ENCODE measurements at places on chromosomes 5 and 9. TPM values are rescaled to one million over a fixed set of nuclear protein-coding genes. Genes with fewer than 3 reads are reported as not detected.

GRCh38 chr9:14903040-14903439, 7.2 kb downstream of the FREM1 start:
- no peaks in the 10 kb centered on the region for H3K4me1 ChIP-seq
- no peak overlapping the region for H3K27ac ChIP-seq
- peaks cover 18% of the 10 kb centered on the region for H3K27me3 ChIP-seq
- no peak overlapping the region for H3K4me3 ChIP-seq
- no peak for DNase-seq

Gene SPATA31D4
- total RNA-seq, result not detected

Gene CORO2A
- total RNA-seq, result 16.6 TPM

DNA sequence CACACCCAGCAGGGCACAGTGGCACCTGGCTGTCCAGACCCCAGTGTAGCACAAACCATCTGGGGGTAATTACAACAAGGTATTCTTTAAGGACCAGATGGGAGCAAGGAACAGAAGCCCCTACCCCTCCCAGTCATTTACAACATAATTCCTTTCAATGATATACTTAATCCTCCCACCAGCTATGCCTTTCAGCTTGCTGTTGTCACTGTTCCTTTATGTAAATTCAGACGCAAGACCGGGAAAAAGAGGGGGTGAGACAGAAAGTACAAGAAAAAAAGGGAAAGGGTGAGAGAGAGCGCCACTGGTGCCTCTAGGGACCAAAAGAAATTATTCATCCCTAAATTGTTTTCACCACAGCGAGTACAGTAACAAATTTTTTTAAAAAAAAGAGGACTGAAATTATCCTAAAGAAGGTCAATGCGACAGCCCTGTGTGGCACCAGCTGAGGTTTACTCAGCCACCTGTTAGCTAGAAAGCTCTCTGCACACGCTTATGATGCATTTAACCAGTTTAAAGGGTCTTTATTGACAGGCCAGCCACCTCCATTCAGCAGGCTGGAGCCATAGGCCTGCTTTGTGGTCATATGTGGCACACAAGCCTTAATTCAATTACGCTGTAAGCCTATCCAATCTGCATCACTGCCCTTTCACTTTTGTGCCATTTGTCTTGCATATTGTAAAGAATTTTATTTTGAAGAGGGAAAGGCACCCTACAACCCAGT, 210.2 kb upstream of the ISL1 start:
- no peak overlapping the region for H3K4me3 ChIP-seq
- DNase-seq, result no peak
- no peaks in the 10 kb centered on the region for H3K4me1 ChIP-seq
- H3K36me3 ChIP-seq, result no peaks in the 10 kb centered on the region
- no peaks in the 10 kb centered on the region for H3K27me3 ChIP-seq
- no peak overlapping the region for H3K27ac ChIP-seq

- H3K27ac ChIP-seq, result no peak overlapping the region
- peaks cover 40% of the 10 kb centered on the region for H3K27me3 ChIP-seq
- peaks cover 5% of the 10 kb centered on the region for H3K36me3 ChIP-seq
- peaks cover 5% of the 10 kb centered on the region for H3K4me1 ChIP-seq
Measured at GRCh38 chr5:39482098-39482497, 57.3 kb upstream of the DAB2 start.

Gene LYRM7
- 9.7 TPM for total RNA-seq

- H3K27me3 ChIP-seq, result peaks cover 65% of the 10 kb centered on the region
- H3K4me3 ChIP-seq, result no peak overlapping the region
- no peak overlapping the region for H3K27ac ChIP-seq
- H3K4me1 ChIP-seq, result peaks cover 2% of the 10 kb centered on the region
- H3K36me3 ChIP-seq, result peaks cover 3% of the 10 kb centered on the region
Measured at GRCh38 chr9:133581513-133582343, 27.5 kb downstream of the FAM163B start.

GRCh38 chr9:11319538-11319937, 706.7 kb upstream of the PTPRD start:
- no peak overlapping the region for H3K4me3 ChIP-seq
- no peaks in the 10 kb centered on the region for H3K36me3 ChIP-seq
- H3K27me3 ChIP-seq, result no peaks in the 10 kb centered on the region
- H3K4me1 ChIP-seq, result no peaks in the 10 kb centered on the region

DNA sequence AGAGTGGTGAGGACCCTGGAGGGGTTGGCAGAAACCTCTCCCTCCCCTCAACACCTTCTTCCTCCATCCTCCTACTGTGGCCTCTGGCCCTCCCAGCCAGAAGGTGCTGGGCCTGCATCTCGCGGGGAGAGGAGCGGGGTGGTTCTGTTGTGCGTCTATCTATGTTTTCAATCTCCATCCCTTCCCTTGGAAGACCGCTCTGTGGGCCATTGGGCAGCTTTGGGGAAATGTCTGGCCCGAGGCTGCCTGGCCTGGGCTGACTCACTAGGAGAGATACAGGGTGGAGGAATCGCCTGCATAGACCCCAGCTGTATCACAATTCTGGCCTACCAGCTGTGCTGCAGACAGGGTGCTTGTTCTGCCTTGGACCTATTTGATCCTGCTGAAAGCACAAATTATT, 48.4 kb upstream of the DAB2IP start:
- no peak for DNase-seq
- no peak overlapping the region for H3K4me3 ChIP-seq
- H3K36me3 ChIP-seq, result peaks cover 2% of the 10 kb centered on the region
- H3K27ac ChIP-seq, result no peak overlapping the region

DNA sequence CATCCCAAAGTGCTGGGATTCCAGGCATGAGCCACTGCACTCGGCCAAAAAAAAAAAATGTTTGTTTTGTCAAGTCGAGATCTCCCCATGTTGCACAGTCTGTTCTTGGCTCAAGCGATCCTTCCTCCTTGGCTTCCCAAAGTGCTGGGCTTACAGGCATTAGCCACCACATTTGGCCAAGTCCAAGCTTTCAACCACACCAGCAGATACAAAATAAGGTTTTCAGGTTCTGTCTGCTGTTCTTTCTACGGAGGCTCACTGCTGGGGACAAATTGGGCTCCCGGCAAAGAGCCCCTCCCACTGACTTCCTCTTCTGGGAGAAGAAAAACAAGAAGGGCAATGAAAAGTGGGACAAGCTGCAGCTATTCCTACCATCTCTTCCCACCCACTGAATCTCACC, 37.6 kb upstream of the GGTA1 start:
- DNase-seq, result no peak
- H3K4me3 ChIP-seq, result no peak overlapping the region
- H3K27ac ChIP-seq, result no peak overlapping the region
- no peaks in the 10 kb centered on the region for H3K4me1 ChIP-seq
- H3K36me3 ChIP-seq, result no peaks in the 10 kb centered on the region

- H3K27me3 ChIP-seq, result no peaks in the 10 kb centered on the region
- H3K4me1 ChIP-seq, result no peaks in the 10 kb centered on the region
- no peaks in the 10 kb centered on the region for H3K36me3 ChIP-seq
- no peak overlapping the region for H3K27ac ChIP-seq
- no peak for DNase-seq
- no peak overlapping the region for H3K4me3 ChIP-seq
Measured at GRCh38 chr9:13975611-13976290, 338.2 kb downstream of the NFIB start.

DNA sequence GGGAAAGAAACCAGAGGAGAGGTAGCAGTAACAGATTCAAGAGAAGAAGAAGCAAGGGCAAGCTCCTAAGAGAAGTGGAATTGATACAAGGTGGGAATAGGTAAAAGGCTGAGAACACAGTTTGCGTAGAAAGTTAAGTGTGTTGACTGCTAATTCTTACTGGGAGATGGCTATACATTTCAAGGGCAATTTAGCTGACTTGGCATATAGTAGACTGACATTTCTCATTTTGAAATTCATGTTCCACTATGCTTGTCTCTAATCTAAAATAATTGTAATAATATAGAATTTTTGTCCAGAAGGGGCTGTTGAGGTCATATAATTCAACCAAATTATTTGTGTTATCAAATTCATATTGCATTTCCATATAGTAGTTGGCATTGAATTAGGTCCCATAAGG, 144.0 kb downstream of the ATG10 start:
- H3K27ac ChIP-seq, result no peak overlapping the region
- no peak for DNase-seq
- no peaks in the 10 kb centered on the region for H3K36me3 ChIP-seq
- H3K27me3 ChIP-seq, result no peaks in the 10 kb centered on the region

- DNase-seq, result no peak
- H3K4me1 ChIP-seq, result no peaks in the 10 kb centered on the region
- no peak overlapping the region for H3K4me3 ChIP-seq
- no peak overlapping the region for H3K27ac ChIP-seq
- peaks cover 49% of the 10 kb centered on the region for H3K27me3 ChIP-seq
- H3K36me3 ChIP-seq, result peaks cover 9% of the 10 kb centered on the region
Measured at GRCh38 chr9:77507212-77507961, 140.7 kb downstream of the GNA14 start.

DNA sequence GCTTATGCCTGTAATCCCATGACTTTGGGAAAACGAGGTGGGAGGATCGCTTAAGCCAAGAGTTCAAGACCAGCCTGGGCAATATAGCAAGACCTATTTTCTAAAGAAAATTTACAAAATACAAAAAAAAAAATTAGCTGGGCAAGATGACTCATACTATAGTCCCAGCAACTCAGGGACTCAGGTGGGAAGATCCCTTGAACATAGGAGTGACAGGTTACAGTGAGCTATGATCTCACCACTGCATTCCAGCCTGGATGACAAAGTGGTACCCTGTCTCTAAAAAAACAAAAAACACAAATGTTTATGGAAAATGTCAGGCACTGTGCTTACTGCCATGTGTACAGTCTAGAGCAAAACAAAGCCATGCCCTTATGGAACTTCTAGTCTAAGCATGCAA, 823.3 kb upstream of the DMAC1 start:
- no peaks in the 10 kb centered on the region for H3K36me3 ChIP-seq
- no peak overlapping the region for H3K27ac ChIP-seq

DNA sequence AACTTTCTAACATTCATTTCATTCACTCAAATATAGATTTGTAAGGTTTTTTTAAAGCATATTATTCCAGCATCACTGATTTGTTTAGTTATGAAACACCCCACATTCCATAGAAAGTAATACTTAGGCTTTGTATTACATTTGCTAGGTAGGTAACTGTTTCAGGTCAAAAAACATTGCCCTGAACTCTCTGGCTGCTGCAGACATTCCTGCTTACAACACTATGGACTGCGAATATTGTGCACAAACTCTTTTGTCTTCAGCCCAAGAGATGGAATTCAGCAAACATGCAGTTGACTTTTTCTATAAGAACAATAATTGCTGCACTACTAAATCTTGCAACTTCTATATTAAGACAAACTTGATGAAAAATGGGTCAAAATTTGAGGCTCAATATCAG, 301.0 kb downstream of the ARL15 start:
- peaks cover 5% of the 10 kb centered on the region for H3K4me1 ChIP-seq
- no peak overlapping the region for H3K4me3 ChIP-seq
- DNase-seq, result no peak

Gene OTP
- total RNA-seq, result not detected

DNA sequence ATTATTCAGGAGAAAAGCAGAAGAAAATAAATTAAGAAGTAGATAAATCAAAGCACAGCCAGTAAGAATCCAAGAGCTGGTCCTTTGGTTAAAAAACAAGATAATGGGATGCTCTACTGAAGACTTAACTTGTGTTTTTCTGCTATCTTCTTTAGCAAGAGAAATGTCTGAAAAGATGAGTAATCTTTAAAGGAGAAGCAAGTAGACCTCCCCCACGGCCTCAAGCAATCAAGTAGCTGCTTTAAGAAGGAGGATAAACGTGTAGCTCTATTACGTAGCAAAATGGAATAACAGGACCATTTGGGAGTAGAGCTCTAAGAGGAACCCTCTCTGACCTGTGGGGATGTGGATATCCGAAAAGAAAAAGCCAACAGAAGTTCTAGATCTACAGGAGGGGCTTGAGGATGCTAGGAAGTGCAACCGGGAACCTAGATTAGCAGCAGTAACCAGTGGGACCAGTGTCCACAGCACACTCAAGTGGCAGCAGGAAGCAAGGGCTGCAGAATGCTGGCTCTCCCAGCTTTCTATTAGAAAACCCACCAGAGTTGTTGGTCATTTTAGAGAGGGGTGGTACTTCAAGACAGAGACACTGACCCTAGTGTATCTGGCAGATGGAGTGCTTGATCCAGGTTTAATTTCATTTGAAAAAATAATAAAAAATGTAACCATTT, 185.4 kb downstream of the GABBR2 start:
- H3K36me3 ChIP-seq, result peaks cover 2% of the 10 kb centered on the region
- no peak overlapping the region for H3K27ac ChIP-seq
- no peak for DNase-seq
- peaks cover 52% of the 10 kb centered on the region for H3K27me3 ChIP-seq
- H3K4me3 ChIP-seq, result no peak overlapping the region
- H3K4me1 ChIP-seq, result no peaks in the 10 kb centered on the region

GRCh38 chr5:174769005-174769404, 44.6 kb downstream of the MSX2 start:
- H3K27me3 ChIP-seq, result peaks cover 2% of the 10 kb centered on the region
- no peak overlapping the region for H3K27ac ChIP-seq
- no peaks in the 10 kb centered on the region for H3K4me1 ChIP-seq
- no peaks in the 10 kb centered on the region for H3K36me3 ChIP-seq

Gene IQGAP2
- total RNA-seq, result 117 TPM

- H3K4me3 ChIP-seq, result no peak overlapping the region
- no peak overlapping the region for H3K27ac ChIP-seq
- peaks cover 14% of the 10 kb centered on the region for H3K4me1 ChIP-seq
- DNase-seq, result no peak
Measured at GRCh38 chr9:89600831-89601230, 4.0 kb upstream of the GADD45G start.

Gene RANBP17
- total RNA-seq, result not detected

DNA sequence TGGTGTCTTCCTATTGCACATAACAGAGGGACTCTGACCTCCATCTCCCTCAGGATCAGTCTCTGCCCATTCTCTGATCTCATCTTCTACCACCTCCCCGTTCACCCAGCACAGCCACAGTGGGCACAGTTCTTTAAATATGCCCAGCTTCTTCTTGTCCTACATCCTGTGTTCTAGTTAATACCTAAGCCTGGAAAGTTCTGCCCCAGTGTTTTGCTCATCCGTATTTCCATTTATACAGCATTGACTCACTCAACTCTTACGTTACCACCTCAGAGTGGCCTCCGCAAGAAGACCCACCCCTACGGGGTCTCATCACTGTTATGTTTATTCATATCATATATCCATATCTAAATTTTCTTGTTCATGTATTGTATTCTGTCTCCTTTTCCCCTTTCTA, 315.5 kb downstream of the ADGRV1 start:
- peaks cover 62% of the 10 kb centered on the region for H3K27me3 ChIP-seq
- H3K4me1 ChIP-seq, result peaks cover 13% of the 10 kb centered on the region
- peaks cover 8% of the 10 kb centered on the region for H3K36me3 ChIP-seq
- H3K27ac ChIP-seq, result no peak overlapping the region
- peak overlapping the region; percentile 46 for H3K4me3 ChIP-seq
- DNase-seq, result no peak
